ENCODE measurements at places on chromosomes 4 and X.

DNA sequence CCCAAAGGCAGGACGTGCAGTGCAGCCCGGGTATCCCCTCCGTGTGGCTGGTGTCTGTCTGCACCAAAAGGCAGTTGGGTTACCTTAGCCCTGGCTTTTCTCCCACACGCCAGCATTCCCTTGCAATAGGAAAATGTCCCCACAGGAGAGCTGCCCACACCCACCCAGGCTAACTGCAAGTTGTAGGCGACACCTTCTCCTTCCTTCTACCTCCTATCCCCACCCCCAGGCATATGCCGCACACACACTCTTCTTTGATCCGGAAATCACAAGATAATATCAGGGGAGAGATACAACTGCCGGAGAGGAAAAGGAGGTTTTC is 444 bp upstream of the APBB2 start:
- no peak for DNase-seq

- DNase-seq = no peak
These were observed 40.4 kb downstream of the EFHC2 start for GRCh38 chrX:44303119-44303518.

GRCh38 chr4:14428125-14428524 is 574.2 kb upstream of the CPEB2 start:
- no peak for DNase-seq

DNA sequence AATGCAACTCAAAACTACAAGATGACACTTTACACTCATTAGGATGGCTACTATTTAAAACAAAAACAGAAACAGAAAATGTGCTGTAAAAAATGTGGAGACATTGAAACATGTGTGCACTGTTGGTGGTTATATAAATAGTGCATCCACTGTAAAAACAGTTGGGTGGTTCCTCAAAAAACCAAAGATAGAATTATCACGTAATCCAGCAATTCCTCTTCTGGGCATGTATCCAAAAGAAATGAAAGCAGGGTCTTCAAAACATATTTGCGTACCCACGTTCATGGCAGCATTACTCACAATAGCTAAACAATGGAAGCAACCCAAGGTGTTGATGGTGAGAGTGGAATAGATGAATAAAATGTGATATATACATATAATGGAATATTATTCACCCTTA is 967.2 kb downstream of the TRAM1L1 start:
- DNase-seq = no peak

GRCh38 chrX:7420717-7421116 is 272.8 kb upstream of the PUDP start:
- DNase-seq = no peak

DNA sequence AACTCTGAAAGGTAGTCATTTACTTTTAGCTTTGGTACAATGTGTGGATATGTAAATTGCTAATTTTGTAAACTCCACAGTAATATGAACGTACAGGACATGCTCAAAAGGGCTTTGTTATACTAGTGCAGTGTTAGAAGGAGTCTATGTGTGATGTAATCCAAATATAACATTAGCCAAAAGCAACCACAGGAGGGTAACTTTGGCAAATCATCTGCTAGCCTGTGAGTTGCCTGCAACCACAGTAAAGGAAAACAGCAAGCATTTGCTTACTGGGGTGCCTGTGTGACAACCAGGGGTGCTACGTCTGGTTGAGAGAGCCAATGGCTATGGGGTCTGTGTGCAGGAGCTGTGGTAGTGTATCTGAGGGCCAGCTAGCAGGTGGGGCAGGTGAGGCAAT is 245.8 kb downstream of the ADAMTS3 start:
- no peak for DNase-seq

DNA sequence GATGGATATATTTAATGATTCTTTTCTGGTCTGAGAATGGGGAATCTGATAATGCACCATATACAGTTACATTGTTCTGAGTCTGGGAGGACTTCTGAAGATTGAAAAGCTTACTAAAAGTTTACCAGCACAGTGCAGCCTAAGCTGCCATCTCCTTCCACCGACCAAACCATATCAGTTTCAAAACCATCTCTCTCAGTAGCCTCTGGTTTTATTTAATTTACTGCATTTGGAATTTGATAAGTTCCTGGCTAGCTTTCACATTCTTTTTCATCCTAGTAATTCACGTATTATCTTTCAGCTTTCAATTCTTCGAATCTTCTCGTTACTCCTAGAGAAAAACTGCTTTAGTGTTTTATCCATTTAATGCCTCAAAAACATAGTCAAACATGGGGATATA is 181.4 kb upstream of the HCCS start:
- no peak for DNase-seq

DNA sequence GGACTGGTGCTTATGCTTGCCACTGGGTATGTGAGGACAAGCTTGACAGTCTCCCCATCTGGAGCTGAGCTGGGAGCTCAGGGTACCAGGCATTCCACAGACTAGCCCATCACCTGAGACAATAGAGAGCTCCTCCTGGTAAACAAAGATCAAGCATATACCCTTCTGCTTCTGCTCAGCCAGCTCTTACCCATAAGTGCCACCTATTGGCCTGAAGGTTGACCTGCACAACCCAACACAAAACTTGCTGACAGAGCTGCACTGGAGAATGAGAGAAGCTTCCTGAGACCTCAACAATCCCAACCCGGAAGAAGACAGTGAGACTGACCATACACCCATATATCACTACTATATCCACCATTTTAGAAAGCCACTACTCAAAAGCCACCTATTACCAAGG is 1049.2 kb upstream of the INTU start:
- no peak for DNase-seq

GRCh38 chr4:5921101-5921980 is 28.5 kb upstream of the CRMP1 start:
- no peak for DNase-seq

DNA sequence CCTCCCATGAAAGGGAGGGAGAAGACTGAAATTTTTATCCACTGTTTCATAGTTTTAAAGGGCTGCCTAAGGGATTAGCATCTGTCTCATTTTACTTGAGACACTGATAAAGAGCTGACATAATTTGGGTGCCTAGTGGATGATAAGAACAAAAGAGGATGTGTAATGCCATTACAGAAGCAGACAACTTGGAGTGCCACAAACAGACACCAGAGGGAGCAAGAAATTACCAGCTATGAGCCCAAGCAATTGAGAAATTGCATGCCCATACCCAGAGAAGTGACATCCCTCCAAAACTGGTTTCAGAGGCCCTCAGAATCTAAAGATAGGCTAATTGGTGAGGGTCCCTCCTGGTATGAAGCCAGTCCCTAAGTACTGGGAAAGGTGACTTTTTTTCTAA is 38.5 kb upstream of the POU3F4 start:
- no peak for DNase-seq

DNA sequence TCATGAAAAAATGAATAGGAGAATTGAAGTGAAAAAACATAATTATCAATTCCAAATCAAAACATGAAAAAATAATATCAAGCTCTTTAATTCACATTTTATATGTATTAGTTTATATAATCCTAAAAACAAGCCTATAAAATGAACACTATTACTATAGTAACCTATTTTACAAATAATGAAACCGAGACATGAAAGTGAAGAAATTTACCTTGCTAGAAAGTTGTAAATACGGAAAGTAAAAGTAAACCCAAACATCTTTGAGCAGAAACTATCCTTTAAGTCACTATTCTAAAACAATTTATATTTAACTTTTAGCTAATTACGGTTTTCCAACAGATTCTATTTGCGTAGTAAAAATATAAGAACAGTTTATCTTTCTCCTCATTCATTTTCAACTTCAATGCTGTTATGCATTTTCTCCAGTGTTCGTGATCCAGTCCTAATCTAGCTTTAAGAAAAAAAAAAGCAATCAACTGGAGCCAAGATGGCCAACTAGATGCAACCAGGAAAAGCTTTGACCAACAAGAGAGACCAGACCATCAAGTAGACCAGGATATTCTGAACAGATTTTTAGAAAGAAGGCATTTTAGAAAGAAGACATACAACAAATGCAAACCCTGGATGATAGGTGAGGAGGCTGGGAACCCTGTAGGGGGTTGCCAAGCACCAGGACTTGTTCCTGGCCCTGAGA is 67.0 kb downstream of the DDX53 start:
- DNase-seq = no peak

DNA sequence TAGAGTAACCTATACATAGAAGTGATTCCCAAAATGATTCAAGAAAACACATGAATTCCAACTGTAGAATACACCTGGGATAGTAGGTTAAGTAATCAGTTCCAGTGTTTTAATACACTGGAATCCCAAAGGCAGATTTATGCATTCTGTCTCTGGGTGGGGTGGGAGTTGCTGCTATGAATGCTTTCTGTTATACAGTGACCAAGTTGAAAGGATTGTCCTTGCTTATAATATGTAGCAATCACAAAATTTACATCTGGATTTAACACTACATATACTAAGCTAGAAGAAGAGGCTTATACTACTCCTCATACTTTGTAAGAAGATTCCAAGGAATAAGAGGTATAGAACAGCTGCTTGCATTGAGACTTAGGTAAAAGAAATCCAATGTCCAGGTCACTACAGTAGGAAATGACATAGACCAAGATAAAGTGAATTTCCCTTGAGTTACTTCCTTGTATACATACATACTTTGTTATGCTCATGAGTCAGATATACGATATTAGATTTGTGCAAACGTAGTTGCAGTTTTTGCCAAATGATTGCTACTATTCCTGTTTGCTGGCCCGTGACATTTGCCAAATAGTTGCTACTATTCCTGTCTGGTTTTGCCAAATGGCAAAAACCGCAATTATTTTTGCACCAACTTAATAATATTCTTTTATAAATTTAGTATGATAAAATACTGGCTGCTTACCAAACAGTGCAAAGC is 210.5 kb upstream of the DIAPH2 start:
- no peak for DNase-seq

DNA sequence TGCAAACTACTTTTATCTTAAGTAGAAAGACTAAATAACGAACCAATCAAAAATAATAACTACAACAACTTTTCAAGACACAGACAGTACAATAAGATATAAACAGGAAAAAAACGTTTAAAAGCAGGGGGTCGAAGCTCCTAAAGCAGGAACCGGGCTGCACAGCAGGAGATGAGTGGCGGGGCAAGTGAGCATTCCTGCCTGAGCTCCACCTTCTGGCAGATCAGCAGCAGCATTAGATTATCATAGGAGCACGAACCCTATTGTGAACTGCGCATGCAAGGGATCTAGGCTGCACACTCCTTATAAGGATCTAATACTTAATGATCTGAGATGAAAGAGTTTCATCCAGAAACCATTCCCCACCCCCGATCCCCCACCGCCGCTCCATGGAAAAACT is 146.2 kb downstream of the TEX11 start:
- no peak for DNase-seq

DNA sequence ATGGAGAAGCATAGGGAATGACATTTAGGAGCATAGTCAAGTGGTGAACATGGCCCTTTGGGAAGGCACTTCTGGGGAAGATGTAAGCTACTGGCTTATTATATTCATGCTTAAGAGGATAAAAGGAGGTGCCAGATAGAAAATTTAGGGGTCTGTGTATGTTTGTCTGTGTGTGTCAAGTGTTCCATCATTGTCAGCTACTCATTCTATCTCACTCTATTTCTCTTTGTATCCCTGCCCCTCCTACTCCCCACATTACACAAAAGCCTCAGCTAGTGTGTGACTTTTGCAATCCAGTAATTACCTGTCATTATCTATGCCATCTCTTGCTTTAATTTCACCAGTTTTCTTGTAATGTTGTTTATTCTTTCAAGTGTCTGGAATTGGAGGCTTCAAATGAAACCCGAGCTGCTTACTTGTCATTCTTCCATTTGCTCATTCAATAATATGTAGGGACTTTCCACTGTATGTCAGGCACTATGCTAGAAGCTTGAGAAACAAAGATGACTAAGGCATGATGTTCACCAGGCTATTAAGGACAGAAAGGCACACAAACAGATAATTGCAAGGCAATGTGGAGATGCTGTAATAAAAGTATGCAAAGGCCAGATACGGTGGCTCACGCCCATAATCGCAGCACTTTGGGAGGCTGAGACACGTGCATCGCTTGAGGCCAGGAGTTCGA is 229.8 kb upstream of the TEX13C start:
- no peak for DNase-seq

DNA sequence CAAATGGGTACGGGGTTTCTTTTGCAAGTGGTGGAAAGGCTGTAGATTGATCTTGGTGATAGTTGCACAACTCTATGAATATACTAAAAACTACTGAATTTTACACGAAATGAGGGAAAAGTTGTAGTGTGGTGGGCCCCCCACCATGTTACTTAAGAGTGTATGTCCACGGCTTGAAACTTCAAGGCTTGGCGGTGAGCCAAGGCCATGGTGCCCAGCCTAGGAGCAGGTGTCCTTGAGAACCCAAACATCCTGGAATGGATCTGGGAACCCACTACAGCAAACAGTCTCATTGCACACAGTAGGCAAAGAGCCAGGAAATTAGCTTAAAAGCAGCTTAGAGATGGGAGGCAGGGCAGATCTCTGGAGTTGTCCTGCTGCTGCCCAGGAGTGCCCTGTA is 62.9 kb downstream of the BRCC3 start:
- no peak for DNase-seq

GRCh38 chr4:82898322-82899243 is 2.0 kb upstream of the THAP9 start:
- DNase-seq = no peak

DNA sequence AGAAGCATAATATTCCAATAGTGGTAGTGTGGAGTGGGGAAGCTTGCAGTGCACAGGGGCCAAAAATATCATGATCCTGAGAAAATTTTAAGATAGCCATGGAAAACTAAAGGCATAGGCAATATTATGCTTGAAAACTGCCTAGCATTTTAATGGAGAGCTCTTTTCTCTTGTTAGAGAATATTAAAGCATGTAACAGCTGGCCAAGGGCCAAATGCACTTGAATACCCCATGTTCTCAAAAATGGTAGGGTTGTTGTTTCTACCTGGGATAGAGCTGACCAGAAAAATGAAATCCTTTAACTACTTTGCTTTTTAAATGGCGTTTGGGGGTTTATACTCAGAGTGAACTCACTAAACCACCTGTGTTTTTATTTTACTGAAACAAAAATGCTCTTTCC is 739.6 kb upstream of the SLIT2 start:
- no peak for DNase-seq

DNA sequence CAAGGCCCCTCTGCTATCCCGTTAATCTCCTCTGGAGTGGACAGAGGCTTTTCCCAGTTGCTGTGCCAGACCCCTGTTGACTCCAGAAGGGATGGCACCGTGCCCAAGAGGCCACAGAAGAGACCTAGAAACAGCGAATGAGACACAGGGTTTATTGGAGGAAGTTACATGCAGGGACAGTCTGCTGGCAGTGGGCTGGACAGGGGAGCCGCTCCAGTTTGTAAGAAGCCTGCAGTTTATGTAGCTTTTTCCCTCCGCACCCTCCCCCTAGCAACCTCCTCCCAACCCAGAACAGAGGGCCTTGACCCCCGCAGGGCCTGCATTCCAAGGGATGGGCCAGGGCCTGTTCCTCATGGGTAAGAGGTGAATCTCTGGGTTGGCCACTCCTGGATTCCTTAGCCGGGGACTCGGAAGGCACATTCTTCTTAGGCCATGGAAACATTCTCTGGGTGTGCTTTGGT is 216.8 kb upstream of the PSAPL1 start:
- no peak for DNase-seq

GRCh38 chr4:126369076-126369475 is 1054.3 kb downstream of the FAT4 start:
- DNase-seq = no peak

GRCh38 chr4:22115262-22115661 is 166.7 kb upstream of the KCNIP4 start:
- DNase-seq = no peak

GRCh38 chrX:110282922-110283321 is 35.0 kb downstream of the AMMECR1 start:
- DNase-seq = no peak

Measured in stimulated activated CD4-positive, alpha-beta T cell treated with anti-CD3 and anti-CD28 coated beads, Interleukin-1b, Interleukin-23, amount 100 ng/mL, for 1 hour (primary cell).